Left renal cortex interstitium (tissue), 4 donors: ENCODE measurements at places on chromosomes 2 and 18.

DNA sequence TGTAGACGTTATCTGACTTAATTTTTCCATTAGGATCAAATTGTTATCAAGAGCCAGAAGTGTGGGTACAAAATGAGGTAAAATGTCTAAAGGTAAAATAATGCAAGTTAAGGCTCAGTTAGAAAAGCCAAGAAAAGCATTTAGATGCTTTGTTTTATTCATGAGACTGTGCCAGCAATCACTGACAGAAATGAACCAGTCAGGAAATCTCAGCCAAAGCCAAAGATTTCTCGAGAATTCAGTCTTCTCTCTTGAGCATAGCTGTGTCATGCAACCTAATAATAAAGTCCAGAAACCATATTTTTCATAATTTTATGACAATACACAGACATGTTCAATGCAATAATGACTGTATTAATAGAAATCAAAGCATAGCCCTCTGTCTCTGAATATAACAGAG, 43.5 kb upstream of the ZNF397 start:
- no peak for DNase-seq

DNA sequence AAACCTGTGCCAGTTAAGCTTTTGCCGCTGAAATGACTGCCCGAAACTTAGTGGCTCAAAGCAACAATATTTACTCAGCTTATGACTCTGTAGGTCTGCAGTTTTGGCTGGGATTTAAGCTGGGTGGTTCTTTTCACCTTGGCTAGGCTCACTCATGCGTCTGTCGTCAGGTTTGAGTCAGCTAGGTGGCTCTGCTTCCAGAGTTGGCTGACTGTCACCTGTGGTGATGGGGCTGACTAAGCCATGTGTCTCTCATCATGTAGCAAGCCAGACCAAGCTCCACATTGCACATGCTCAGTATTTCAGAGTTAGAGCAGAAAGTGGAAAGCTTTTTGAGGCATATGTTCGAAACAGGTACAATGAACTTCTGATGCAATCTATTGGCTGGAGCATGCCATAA, 354.8 kb downstream of the MEIS1 start:
- no peak for DNase-seq

DNA sequence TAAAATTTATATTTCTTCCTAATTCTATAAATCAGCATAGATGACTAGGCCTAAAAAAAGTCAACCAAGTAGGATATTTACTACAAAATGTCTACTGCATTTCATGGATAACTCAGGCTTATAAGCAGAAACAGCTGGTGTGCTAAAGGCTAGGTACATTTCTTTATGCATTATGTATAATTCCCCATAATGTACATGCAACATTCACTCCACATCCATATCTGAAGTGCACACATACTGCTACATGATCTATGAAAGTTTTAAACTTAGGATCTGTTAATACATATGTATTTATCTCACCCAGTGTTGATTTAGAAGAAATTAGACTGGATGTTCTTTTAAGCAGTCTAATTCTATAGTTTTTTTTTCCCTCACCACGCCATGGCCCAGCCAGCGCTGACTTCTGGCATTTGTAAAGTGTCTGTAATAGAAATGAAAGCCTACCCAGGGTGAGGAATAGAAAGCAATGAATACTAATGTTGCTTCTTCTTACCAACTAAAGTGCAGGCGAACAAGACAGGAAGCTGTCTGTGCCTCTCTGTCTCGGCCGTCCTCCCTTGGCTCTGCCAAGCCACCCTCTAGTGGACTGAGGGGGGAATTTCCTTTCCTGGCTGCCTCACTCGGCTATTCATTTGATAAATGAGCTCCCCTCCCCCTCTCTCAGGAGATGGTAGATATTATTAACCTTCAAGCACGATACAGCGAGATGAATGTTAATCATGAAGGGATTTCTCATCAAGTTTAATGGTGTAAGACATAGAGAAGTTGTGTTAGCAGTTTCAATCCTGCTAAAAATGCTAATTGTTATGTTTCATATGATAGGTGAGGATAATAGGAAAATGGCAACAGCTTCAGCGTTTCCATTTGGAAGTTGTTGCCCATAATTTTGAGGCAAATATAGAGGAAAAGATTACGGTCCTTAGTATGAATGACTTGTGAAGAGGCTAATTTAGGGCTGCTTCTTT, 384.5 kb downstream of the MTX2 start:
- DNase-seq = no peak

DNA sequence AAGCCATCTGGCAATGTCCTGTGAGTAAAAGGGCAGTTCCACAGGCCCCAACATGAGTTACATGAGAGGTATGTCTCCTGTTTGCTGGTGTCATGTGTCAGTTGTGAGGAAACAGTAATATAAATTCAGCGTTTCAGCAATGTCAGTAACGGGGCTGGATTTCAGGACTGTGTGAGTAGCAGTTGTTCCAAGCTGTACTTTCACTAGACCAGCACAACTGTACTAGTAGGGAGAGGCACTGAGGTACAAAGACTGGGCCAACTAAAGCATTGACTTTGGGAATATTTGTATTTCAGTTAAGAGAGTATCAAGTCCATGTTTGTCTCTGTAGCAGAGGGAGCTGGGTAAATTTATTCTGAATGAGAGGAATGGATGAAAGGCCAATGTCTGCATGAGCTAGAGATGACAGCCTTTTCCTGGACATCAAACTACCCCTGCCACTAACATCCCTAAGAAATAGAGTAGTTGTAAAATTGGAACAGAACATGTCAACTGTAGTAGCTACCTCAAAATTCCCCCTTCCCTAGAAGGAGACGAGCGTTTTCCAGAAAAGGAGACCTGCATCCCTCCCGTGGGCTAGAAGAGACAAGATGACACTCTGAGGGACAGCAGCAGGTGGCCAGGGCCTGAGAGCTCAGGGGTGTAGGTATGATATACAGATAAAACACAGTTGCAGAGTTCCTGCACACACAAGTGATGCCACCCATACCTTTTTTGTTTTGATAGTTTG, 24.4 kb downstream of the EIF4E2 start:
- DNase-seq = no peak

- no peak for DNase-seq
Observed at GRCh38 chr2:188207554-188207953, 84.1 kb upstream of the GULP1 start.

DNA sequence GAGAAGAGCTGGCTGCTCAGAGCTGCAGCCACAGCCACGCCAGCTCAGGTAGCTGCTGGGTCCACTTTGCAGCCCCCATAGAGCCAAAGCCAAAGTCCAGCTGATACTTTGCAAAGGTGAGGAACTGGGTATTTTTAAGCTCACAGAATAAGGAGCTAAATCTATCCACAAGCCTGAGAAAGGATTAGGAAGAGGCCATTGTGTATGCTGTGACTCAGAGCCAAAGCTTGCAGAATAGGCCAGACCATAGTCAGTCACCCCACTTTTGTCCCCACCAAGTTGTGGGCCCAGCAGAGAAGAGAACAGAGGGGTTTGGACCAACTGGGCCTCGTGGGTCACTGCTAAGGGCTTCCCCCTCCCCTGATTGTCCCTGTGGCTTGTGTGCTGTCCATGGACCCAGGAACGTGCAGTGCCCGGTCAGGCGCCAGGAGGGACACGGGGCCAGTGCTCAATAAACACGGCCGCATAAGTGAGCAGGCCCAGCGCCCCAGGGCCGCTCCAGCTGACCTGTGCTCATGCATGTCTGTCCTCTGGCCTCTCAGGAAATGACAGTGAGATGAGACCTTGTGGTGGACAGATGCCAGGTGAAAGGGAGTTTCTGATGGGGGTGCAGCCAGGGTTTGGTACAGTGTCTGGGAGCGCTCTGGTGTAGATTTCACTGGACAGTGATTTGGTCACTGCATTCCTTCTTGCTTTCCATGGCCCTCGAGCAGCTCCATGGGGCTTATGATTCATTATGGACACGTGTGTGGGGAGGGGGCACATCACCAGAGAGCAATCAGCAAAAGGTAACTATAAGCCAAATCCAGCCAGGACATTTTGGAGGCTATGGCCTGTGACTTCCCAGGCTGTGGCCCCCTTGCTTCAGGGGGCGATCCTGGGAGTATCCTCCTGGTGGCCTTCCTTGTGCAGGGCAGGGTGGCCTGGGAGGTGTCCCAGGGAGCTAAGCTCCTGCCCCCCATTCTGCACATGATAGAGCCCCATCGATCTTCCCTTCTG, 31.3 kb downstream of the MAL start:
- DNase-seq = no peak
